ENCODE measurements at places on chromosomes 1 and 21.

DNA sequence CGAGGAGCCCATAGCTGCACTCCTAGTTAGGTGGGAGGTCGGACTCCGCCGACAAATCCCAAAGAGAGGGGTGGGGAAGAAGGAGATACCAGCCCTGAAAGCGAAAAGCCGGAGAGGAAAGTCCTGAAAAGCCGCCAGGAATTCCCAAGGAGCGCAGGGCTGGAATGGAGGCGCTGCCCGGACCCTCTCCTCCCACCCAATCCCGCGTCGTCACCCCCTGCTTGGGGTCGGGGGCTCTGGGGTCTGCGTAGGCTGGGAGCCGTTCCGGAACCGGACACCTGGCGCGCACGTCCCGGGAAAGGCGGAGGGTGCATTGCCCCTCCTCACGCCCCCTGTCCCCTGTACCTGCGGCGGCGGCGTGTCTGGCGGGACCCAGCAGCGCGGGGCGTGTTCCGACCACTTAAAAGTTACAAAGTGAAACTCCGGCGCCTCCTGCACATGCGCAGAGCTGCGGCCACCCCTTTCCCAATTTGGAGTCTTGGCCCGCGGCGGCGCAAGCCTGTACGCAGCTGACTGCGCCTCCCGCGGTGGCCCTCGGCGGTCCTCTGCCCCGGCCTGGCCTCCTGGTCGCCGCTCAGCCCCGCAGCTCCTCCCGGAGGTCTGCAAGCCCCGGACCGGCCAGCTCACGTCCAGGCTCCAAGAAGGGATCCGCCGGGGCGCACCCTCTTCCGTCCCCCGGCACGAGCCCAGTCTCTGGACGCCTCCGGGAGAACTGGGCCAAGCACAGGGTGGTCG lies at the start of gene TMEM63A:
Gene TMEM63A (minus strand): TSS at position 422 of the 735 bp plus-strand sequence. CDS start 4,800 bp downstream, outside the sequence.
- peak; percentile 87 for DNase-seq

GRCh38 chr21:40575976-40576375 lies 271.0 kb downstream of the DSCAM start:
- no peak for DNase-seq

DNA sequence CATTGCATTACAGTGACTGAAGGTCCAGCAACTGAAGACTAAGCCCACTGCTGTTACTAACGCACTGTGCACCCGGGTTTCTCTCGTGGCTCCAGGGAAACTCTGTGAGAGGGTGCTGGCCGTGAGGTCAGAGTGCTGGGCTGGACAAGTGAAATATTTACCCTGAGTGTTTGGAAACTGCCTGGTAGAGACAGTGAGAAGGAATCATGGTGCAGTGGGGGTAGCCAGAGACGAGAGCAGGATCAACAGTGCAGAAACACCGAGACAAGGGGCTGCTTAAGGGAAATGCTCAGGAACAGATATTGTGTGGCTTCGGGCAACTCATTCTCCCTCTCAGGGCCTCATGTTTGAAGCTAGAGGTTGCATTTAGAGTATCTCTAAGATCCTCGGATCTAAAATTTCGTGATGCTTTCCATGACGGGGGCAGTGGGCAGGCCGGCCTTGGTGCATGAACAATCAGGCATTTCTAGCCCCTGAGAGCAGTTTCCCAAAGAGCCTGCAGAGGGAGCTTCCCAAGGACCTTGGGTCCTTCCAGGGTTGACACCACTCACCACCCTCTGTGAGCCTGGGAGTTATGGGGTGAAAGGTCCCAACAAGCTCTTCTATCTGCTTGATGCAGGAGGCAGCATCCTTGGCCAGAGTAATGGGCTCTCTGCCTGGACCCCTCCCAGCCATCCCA lies 9.7 kb downstream of the CD2 start:
- peak; percentile 51 for DNase-seq

DNA sequence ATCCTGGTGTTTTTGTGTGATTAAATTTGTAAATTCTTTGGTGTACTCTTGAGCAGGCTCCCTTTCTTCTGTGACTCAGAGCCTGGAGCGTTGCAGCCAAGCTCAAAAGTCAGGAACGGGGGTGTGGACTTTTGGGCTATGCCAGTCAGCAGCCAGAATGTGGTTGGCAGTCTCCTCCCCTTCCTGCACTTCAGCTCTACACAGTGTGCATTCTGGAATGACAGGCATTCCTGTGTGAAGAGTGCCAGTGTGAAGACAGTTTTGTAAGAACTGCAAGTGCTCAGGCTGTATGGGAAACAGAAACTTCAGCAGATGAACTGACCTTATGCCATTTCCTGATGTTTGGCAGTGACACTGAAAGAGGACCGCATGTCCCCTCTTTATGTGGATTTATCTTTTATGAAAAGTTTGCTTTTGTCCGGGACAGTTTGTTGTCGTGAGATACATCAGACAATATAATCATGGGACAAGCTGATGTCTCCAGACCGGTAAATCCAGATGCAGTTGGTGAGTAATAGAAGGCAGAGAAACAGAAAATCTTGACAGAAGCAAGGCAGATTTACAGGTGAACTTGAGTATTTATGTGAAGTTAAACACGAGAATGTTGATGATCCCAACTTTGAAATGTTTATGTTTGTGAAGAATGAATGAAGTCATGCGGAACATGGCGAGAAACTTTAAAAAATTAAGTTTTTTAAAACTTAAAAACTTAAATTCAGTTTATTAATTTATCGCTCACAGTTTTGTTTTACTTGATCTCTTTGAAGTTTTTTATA lies 67.7 kb upstream of the RCC1 start:
- DNase-seq: peak; percentile 92

GRCh38 chr1:64004451-64005025 lies 198.9 kb upstream of the UBE2U start:
- no peak for DNase-seq

DNA sequence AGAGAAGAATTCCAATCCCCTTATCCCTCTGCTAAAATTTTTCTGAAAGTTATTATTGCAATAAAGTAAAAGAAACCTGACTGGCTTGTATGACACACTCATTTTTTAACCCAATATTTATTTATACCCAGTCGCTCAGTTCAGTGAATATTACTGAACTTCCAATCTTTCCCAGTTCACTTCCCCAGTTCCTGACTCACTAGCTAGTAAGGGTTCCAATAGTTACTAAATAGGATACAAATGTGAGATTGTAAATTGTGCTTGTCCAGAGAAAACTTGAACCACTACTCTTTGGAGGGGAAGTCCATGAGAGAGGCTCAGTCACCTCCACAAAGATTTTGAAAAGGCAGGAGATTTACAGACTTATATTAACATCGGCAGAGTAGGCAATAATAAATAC lies 31.4 kb downstream of the PRDX6 start:
- DNase-seq: no peak

- DNase-seq: no peak
Observed at GRCh38 chr1:156586892-156587477, 4.6 kb upstream of the NAXE start.

DNA sequence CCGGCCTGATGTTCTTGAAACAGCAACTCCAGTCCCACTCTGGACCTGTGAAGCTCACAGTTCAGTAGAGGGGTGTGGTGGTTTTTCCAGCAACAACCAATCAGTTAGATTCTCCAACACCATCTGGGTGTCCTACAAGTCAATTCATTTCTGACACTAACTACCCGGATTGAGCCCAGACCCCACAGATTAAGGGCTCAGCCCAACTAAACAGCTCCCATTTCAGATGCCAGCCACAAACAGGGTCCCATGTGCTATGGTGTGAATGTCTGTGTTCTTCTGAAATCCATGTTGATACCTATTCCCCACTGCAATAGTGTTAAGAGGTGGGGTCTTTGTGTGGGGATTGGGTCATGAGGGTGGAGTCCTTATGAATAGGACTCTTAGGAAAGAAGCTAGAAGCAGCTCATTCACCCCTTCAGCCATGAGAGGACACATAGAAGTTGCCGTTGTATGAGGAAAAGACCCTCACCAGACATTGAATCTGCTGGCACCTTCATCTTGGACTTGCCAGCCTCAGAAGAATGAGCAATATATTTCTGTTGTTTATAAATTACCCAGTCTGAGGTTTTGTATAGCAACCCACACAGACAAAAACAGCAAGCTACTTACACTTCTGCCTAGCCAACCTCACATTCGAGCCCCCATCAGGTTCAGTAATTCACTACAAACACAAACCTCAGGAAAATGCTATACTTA lies 53.6 kb downstream of the IRF2BP2 start:
- DNase-seq: peak; percentile 29

DNA sequence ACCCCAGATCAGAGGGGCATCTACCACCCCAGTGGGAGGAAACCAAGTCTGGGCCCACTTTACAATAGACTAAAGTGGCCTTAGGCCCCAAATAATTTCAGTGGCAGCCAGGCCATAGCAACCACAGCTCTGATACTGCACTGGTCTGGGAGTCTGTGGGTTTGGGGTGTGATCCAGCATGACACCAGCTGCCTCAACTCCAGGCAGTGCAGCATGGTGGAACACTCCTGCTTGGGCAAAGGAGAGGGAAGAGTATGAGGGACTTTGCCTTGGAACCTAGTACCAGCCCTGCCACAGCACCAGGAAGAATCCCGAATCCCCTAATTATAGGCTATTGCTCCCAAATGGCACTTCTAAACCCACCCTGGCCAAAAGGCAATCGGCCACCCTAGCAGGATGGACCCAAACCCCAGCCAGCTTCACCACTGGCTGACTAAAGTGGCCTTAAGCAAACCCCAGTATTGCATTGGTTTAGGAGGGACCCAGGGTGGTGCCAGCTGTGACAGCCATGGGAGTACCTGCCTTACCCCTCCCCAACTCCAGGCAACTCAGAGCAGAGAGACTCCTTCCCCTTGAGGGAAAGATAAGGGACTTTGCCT lies 47.1 kb downstream of the PACC1 start:
- DNase-seq: no peak

GRCh38 chr1:66282891-66283621 lies 250.9 kb upstream of the SGIP1 start:
- DNase-seq: no peak

GRCh38 chr21:36806103-36806502 lies 107.2 kb downstream of the SIM2 start:
- DNase-seq: no peak

- DNase-seq: no peak
Observed at GRCh38 chr1:231094421-231094820, 54.4 kb upstream of the FAM89A start.

- DNase-seq: no peak
Observed at GRCh38 chr21:45994086-45994661, 12.6 kb downstream of the COL6A1 start.

- DNase-seq: no peak
Observed at GRCh38 chr1:27966402-27967105, 6.8 kb downstream of the XKR8 start.

DNA sequence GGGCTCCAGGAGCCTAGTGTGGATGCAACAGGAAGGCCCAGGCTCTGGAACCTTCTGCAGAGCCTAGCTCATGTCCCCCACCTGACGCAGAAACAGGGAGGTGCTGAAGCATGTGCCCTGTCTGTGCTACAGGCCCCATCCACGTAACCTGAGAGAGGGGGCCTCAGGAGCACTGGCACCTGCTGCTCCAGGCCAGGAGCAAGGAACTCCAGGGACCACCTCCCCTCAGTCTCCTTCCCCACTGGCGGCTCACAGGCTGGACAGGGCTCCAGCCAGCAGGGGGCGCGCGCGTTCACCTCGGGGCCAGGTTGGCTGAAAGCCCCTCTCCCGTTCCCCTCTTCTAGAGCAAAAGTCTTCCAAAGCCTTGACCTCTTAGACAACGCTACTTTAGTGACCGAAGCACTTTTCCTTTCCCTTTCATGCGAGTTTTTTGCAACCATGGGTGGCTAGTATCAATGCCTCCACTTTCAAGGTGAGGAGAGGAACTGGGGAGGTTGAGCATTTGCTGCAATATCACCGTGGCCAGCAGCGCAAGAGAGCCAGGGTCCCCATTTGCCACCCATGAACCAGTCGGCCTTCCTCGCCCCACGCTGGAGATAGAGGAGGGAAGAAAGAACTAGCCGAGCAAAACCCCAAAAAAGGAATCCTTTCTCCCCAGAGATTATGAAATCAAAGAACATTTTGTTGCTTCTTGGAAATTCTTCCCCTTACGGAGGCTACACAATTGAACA lies 52.4 kb upstream of the GPR157 start:
- DNase-seq: peak; percentile 62

DNA sequence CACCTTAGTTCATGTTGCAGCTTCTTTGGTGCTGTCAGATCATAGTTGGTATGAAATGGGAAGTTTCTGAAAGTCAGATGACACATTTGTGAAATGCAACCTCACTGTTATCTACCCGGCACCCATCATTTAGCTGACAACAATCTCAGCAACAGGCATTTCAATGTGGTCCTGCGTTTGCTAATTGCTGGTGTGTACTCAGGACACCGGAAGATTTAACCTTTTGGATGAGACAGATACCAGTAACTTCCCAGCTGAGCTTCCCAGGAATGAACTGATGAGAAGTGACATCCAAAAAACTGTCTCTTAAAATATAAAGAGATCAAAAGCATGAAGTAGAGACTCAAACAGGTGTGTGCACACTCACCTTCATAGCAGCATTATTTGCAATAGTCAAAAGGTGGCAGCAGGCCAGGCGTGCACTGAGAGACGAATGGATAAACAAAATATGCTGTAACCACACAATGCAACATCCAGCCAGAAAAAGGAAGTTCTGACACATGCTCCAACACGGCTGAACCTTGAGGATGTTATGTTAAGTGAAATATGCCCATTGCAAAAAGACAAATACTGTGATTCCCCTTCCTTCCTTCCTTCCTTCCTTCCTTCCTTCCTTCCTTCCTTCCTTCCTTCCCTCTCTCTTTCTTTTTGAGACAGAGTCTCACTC lies 7.9 kb upstream of the CLDN14 start:
- no peak for DNase-seq

DNA sequence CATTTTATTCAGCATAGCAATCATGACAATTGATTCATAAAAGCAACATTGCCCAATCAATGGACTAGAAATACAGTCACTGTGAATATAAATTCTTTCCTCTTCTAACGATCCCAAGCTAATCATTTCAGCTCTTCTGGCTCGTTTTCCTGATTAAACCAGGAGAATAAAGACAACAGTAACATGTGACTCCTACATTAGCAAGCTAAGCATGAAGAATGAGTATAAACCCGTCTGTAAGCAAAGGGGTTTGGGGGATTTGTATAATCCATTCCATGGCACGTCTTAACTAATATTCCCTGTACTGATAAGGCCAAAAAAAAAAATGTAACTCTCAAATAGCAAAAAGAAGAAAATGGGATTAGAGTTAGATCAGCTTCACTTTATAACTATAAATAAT lies 21.6 kb downstream of the IRF2BP2 start:
- no peak for DNase-seq

GRCh38 chr1:60978421-60979357 lies 103.7 kb upstream of the NFIA start:
- peak; percentile 80 for DNase-seq

- peak; percentile 22 for DNase-seq
Observed at GRCh38 chr21:20997636-20998455, at the start of gene NCAM2. TSS of gene NCAM2 (plus strand) at chr21:20998409.

- DNase-seq: no peak
Observed at GRCh38 chr1:9452516-9453140, 86.6 kb upstream of the SLC25A33 start.

GRCh38 chr1:162565460-162565859 lies 3.9 kb downstream of the UAP1 start:
- DNase-seq: no peak

DNA sequence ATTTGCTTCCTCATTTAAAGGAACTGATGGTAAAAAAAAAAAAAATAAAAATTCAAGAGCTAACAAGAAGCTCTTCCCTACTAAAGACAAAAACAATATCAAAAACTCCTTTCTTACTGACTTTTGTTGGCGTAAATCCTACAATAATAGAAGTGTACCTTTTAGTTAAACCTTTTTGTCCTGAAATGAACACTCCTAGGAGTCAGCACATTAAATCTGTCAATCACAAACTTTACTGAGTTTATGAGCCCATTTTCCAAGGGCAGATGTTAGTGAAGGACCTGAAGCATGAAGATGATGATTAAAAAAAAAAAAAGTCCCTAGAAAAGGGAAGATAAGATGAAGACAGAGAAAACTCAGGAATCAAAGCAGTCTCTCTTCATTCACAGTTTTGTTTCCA lies 22.6 kb upstream of the DDX59 start:
- DNase-seq: no peak

All from hematopoietic multipotent progenitor cell treated with erythropoietin and hydrocortisone succinate and interleukin-3 and kit ligand, for 8 days (in vitro differentiated cells).